ENCODE measurements at places on chromosomes 3 and 15. TPM values are rescaled to one million over a fixed set of nuclear protein-coding genes. Genes with fewer than 3 reads are reported as not detected.

- H3K27ac ChIP-seq = peak overlapping the region; percentile 91
- peaks cover 44% of the 10 kb centered on the region for H3K4me1 ChIP-seq
- no peak for DNase-seq
- H3K36me3 ChIP-seq = no peaks in the 10 kb centered on the region
- no peaks in the 10 kb centered on the region for H3K27me3 ChIP-seq
- peak overlapping the region; percentile 65 for H3K4me3 ChIP-seq
These were observed 65.6 kb upstream of the MBNL1 start for GRCh38 chr3:152202976-152203626.

FEZF2 gene
- total RNA-seq = not detected

TRIM42 gene
- not detected for total RNA-seq

DNA sequence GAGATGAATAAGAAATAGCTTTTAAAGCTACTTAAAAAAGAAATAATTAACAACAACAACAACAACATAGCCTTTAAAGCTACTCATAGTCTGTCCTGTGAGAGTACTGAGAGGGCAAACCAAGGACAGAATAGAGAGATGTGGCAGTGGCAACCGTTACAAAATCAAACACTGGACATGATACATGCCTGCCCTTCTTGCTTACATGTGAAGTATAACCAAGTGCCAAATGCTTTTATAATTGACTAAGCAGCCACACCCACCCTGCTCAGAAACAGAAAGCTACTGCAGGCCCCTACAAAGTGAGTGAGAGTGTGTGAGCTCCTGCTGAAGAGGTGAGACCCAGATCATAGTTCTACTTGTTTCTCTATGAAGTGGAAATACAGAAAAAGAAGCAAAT, 38.4 kb downstream of the NDUFB4 start:
- DNase-seq = no peak
- no peak overlapping the region for H3K27ac ChIP-seq
- no peaks in the 10 kb centered on the region for H3K27me3 ChIP-seq
- H3K36me3 ChIP-seq = no peaks in the 10 kb centered on the region

DNA sequence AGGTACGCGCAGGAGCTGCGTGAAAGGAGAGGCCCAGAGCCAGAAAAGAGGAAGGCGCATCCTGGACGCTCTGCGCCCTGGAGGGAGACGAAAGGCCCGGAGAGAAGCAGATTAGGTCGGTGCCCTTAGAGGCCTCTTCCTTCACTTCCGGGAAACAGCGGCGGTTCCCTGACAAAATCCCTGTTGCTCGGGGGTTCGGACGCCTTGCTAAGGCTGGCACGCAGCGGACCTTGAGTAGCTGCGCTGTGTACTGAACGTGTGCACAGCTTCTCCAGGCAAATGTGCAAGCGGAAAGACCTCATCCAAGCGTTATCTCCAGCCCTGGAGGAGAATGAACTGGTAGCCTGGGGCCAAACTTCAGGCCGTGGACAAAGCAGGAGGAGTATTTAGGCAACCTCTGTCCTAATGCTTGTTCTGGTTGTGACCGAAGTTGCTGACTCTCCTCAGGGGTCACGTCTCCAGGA, 3.0 kb upstream of the SOX14 start:
- H3K4me1 ChIP-seq = peaks cover 11% of the 10 kb centered on the region
- no peaks in the 10 kb centered on the region for H3K36me3 ChIP-seq
- H3K27ac ChIP-seq = no peak overlapping the region
- no peak for DNase-seq
- no peak overlapping the region for H3K4me3 ChIP-seq

DNA sequence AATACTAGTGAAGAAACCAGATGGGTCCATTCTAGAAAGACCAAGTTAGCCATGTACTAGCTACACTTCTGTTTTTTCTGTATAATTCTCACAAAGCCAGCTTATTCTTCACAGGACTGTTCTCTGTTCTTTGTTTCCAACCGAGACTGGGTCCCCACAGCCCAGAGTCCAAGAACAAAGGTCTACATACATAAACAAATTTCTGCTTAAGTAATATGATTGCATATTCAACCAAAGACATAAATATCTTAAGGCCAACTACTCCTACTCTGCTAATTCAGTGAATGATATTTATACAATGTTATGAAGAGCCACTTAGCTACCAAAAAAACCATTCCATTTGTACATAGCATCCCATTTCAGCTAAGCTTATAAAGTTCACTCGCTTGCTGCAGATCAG, 299.8 kb upstream of the CCDC54 start:
- no peak overlapping the region for H3K4me3 ChIP-seq
- H3K36me3 ChIP-seq = no peaks in the 10 kb centered on the region
- no peaks in the 10 kb centered on the region for H3K27me3 ChIP-seq
- H3K27ac ChIP-seq = no peak overlapping the region
- no peaks in the 10 kb centered on the region for H3K4me1 ChIP-seq
- no peak for DNase-seq

C2CD4A gene
- total RNA-seq = 0.10 TPM

DNA sequence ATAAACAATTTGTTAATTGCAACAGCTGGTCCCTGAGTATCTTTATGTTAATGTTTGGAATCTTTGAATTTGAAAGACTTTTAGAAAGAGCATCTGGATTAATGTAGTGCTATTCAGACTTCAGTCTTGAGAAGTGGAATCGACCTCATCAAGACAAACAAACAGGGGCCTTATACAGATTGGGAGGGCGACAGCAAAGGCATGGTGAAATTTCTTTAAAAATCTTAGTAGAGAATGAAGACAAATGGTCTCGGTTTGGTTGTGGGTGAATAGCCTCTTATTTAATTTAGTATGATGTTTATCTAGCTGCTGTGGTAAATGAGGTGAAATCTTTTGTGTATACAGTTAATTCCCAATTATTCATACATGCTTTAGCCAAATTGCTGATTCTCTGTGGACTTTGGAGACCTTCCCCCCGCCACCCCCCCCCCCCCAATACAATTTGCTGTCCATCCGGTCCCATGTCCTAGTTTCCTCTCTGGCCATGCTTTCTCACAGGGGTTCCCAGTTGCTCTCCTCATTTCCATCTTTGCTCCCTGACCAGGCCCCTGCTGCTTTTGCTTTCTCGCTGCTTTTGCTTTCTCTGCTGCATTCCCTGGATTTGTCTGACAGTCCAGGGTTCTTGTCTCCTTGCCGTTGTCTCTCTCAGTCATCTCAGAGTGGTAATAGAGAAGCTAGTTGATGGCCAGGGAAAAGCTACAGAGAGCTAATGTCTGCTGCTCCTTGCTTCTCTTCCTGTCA, 135.3 kb downstream of the FNDC3B start:
- peaks cover 85% of the 10 kb centered on the region for H3K4me1 ChIP-seq
- H3K4me3 ChIP-seq = peak overlapping the region; percentile 11
- no peak for DNase-seq
- peaks cover 5% of the 10 kb centered on the region for H3K36me3 ChIP-seq
- H3K27ac ChIP-seq = peak overlapping the region; percentile 67

SERINC4 gene
- not detected for total RNA-seq

GRCh38 chr3:175702956-175703355, 843.8 kb downstream of the NAALADL2 start:
- no peak overlapping the region for H3K27ac ChIP-seq
- H3K4me1 ChIP-seq = peaks cover 28% of the 10 kb centered on the region
- H3K4me3 ChIP-seq = no peak overlapping the region
- H3K27me3 ChIP-seq = no peaks in the 10 kb centered on the region
- DNase-seq = no peak
- H3K36me3 ChIP-seq = no peaks in the 10 kb centered on the region

DNA sequence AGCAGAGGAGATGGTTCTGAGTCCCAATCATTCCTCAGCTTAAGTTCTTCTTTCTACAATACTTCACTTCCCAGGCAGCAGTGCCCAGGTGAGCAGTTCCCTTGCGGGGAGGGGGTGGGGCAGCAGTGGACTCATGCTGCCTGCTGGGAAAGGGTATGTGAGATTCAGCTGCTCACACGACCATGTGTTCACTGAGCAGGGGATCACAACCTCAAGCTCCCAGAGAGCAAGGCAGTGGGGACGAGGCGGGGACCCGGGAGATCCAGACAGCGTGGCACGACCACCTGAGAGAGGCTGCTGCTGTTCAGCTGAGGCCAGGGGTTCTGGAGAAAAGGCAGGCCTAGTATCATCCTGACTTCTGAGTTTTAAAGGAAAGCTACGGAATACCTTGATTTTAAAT, 166.6 kb downstream of the XXYLT1 start:
- no peaks in the 10 kb centered on the region for H3K36me3 ChIP-seq
- no peaks in the 10 kb centered on the region for H3K27me3 ChIP-seq
- H3K27ac ChIP-seq = no peak overlapping the region
- H3K4me3 ChIP-seq = no peak overlapping the region

CNTN6 gene
- 8.3 TPM for total RNA-seq

GRCh38 chr15:29121907-29122306, 147.7 kb downstream of the NSMCE3 start:
- H3K4me3 ChIP-seq = no peak overlapping the region
- no peaks in the 10 kb centered on the region for H3K27me3 ChIP-seq
- peaks cover 9% of the 10 kb centered on the region for H3K4me1 ChIP-seq
- no peak for DNase-seq

PEX11A gene
- 3.0 TPM for total RNA-seq

MRAS gene
- total RNA-seq = 68.4 TPM

- DNase-seq = no peak
- H3K27me3 ChIP-seq = no peaks in the 10 kb centered on the region
- no peak overlapping the region for H3K4me3 ChIP-seq
- no peak overlapping the region for H3K27ac ChIP-seq
- H3K4me1 ChIP-seq = no peaks in the 10 kb centered on the region
These were observed 542.1 kb downstream of the EPHB1 start for GRCh38 chr3:135337192-135337591.

DNA sequence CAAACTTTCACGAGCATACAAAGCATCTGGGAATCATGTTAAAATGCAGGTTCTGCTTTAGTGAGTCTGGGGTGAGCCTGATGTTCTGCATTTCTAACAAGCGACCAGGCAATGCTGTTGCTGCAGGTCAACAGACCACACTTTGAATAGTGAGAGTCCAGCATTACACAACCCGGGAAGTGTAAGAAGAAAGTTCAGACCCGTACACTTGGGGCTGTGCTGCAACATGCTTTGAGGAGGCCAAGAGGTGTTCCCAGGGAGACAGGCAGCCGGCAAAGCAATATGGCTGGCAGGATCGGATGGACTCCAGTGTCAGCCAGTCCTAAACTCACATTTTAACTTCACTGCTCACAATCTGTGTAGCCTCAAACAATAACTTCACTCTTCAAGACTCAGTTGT, 134.2 kb downstream of the LIPC start:
- H3K27ac ChIP-seq = no peak overlapping the region
- H3K27me3 ChIP-seq = no peaks in the 10 kb centered on the region

DNA sequence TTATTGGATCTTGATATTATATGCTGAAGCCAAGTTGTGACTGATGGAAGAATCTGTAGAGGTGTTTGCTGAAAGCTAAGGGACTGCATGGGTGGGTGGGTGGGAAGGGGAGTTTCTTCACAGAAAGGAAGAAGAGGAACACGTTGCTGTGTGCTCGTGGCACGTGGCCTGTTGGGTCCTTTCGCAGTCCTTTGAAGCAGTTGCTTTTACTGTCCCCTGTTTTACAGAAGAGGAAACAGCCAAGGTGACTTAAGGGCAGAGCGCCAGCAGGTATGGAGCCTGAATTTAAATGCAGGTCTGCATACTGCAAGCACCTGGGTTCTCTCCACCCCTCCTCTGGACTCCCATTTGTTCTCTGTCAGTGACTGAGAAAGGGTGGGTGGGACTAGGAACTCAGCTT, 59.4 kb upstream of the PRR23C start:
- no peaks in the 10 kb centered on the region for H3K4me1 ChIP-seq
- no peak for DNase-seq

DNA sequence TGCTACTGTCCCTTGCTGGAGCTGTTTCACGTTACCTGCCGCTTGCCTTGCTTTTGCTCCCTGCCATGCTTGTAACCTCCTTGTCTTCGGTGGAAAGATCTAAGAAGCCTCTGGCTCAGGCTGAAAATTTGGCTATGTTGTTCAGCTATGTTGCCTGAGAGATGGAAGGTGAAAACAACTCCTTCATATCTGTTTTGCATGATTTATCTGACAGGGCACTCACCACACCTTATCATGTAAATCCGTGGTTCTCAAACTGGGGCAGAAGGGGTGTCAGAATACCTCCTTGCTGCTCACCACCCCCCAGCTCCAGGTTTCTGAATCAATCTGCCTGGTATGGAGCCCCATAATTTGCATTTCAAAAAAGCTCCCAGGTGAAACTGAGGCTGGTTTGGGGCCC, 6.5 kb upstream of the CORO2B start:
- H3K4me1 ChIP-seq = peaks cover 22% of the 10 kb centered on the region
- DNase-seq = no peak
- H3K27ac ChIP-seq = no peak overlapping the region
- H3K27me3 ChIP-seq = no peaks in the 10 kb centered on the region

DNA sequence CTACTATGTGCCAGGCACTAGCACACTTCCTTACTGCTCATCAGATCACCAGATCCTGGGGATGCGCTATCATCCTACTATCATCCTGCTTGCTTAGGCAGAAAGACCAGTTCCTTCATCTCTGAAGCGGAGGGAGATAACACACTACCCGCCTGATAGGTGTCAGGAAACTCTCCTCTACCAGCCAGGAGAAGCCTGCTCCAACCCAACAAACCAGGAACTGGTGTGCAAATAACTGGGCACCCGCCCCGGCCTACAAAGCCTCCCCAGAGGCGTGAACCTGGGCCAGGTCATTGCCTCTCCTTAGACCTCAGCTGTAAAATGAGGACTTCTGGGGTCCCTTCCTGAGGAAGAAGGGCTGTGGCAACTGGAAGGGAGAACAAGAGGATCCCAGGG, 61.5 kb downstream of the HOMER2 start:
- no peak overlapping the region for H3K27ac ChIP-seq
- no peaks in the 10 kb centered on the region for H3K36me3 ChIP-seq
- H3K4me1 ChIP-seq = peaks cover 8% of the 10 kb centered on the region

- peaks cover 39% of the 10 kb centered on the region for H3K4me1 ChIP-seq
- H3K4me3 ChIP-seq = peak overlapping the region; percentile 91
- peak overlapping the region; percentile 76 for H3K27ac ChIP-seq
- H3K36me3 ChIP-seq = no peaks in the 10 kb centered on the region
- no peaks in the 10 kb centered on the region for H3K27me3 ChIP-seq
- no peak for DNase-seq
These were observed 32.0 kb upstream of the ZNF445 start for GRCh38 chr3:44509393-44509921.

- DNase-seq = no peak
- H3K4me3 ChIP-seq = no peak overlapping the region
- H3K27ac ChIP-seq = no peak overlapping the region
- H3K27me3 ChIP-seq = peaks cover 37% of the 10 kb centered on the region
These were observed 46.0 kb downstream of the RHCG start for GRCh38 chr15:89450076-89451006.

ZNF662 gene
- total RNA-seq = not detected

HCLS1 gene
- total RNA-seq = 0.82 TPM

CHRNA3 gene
- not detected for total RNA-seq

GRCh38 chr3:150605998-150606641, 3.0 kb downstream of the SELENOT start:
- no peaks in the 10 kb centered on the region for H3K27me3 ChIP-seq
- H3K27ac ChIP-seq = peak overlapping the region; percentile 51
- H3K4me3 ChIP-seq = no peak overlapping the region

- no peak overlapping the region for H3K27ac ChIP-seq
- no peaks in the 10 kb centered on the region for H3K27me3 ChIP-seq
- H3K36me3 ChIP-seq = no peaks in the 10 kb centered on the region
These were observed 524.1 kb upstream of the CFAP20DC start for GRCh38 chr3:59573911-59574310.

GRCh38 chr15:24898715-24899272, 56.0 kb upstream of the SNRPN start:
- no peaks in the 10 kb centered on the region for H3K27me3 ChIP-seq
- H3K4me1 ChIP-seq = no peaks in the 10 kb centered on the region
- H3K4me3 ChIP-seq = no peak overlapping the region
- no peak for DNase-seq

All from chondrocyte (in vitro differentiated cells).